ENCODE measurements at places on chromosomes 1 and 21.

- no peak for DNase-seq
Measured at GRCh38 chr1:211548321-211549091, 30.5 kb downstream of the SLC30A1 start.

DNA sequence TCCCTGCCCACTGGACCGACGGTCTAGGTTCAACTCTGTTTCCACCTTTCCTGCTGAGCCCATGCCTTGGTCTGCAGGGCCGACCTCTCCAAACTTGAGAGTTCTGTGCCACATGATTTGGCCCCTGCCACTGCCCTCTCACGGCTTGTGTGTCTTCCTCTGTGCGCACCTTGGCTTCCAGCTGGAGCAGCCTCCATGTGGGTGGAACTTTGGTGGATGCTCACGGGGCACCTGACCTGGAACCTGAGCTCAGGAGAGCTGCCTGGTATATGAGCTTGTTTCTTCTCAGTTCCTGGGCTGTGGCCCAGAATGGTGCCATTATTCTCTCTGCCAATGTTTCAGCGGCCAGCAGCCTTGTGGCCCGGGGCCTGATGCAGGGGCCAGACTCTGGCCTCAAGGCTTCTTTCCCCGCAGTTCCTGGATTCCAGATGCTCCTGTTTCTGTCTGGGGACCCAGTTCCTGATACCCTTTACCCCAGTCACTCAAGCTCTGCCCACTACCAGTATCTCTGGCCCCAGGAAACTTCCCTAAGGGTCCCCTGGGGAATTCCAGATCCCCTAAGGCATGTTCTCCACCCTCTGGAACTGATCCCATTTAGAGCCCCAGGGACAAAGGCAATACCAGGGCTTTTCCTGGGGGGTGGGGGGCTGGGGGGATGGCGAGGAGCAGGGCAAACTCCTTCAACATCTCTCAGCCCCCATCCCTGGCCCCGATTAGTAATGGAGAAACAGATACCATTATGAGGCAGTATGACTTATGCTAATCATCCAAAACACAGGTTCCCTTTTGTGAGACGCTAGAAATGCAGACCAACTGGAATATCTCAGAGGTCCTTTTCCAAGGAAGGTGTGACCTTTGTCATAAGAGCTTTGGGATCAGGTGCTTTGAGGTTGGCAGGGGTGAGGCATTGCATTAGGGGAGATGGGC, 11.1 kb downstream of the QSOX1 start:
- DNase-seq = no peak

DNA sequence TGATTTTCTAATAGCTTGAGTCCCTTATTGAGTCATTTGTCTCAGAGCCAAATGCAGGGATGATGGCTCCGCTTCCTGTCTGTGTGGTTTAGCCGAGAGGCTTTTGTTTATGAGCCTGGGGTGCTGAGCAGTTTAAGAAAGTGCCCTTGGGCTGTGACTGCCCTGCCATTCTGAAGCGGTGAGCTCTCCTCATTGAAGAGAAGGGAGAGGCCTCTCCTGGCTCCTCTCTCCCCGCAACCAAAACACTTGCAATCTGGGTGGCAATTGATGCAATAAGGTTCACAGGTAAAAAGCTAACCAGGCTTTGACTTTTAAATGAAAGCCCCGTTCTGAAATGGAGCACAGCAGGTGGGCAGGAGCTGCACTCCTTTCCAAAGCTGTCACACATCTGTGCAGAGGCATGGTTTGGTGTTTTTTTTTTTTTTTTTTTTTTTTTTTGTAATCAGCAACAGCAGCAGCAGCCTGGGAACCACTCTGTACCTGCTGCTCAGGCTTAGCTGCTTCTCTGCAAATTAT, 403.7 kb downstream of the SIPA1L2 start:
- DNase-seq = peak; percentile 29

DNA sequence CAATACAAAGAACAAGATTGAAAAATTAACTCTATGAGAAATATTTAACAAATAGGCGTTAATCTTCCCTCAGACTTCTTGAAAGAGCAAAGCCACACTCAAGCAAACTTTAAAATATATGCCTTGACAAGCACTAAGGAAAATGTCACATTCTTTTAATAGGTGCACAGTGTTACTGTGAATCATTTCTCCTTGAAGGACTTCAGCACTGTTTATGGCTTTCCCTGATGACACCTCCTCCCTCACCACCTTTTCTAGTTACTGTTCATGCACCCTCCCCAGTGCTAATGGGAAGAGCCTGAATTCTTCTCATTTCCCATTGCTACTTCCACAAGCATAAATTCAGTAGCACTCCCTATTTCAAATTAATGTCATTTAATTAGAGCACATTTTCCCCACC, 299.5 kb upstream of the RRP15 start:
- DNase-seq = no peak

DNA sequence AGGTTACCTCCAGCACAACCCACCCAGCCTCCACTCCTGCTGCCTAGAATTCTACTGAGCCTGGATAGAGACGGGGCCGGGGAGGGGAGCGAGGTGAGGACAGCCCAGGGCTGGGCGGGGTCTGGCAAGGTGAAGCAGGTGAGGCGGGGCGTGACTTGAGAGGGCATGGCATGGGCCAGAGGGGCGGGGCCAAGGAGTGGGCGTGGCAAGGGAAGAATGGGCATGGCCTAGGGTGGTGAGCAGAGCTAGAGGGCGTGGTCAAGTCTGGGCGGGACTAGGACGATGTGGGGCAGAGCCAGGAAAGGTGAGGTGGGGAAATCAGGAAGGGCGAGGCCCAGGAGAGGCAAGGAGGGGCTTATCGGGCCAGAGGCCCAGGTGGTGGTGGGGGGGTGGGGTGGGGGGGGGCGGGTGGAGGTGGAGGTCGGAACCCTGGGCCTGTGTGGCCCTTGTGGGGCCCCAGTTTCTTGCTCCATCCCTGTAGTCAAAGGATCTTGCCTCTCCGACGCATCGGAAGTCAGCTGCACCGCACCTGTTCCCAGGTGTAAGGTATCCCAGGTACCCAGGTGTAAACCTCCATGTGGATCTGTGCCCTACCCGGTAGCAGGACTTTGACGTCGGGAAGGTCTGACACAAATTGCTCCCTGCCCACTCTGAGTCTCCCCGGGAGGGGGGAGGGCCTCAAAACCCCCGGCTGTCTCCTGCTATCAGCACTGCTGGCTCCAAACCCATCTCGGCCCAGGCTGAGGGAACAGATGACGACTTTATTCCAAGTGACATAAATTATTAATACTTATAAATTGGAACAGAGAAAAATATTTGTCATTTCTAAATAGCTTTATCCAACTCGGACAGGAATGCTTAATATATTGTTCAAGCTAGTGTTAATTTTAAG, 32.9 kb upstream of the UTS2 start:
- peak; percentile 4 for DNase-seq

- DNase-seq = no peak
Measured at GRCh38 chr1:119285482-119285881, 83.1 kb upstream of the HAO2 start.

DNA sequence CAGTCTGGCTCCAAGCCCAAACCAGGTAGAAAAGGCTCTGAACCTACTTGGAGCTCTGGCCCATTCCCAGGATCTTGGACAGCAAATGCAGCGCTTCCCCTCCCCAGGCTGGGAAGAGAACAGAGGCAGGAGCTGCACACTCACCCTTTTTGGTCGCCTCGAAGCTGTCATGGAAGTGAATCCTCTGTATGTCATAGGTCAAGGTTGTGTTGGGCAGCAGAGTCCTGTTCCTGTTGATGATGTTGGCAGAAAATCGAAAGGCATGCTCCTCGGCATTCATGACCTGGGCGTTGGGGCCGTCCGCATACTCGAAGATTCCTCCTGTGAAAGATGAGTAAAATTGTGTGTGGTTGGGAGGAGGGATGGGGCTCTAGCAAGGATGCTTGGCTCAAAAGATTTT, 143.5 kb downstream of the GRIK3 start:
- DNase-seq = no peak

DNA sequence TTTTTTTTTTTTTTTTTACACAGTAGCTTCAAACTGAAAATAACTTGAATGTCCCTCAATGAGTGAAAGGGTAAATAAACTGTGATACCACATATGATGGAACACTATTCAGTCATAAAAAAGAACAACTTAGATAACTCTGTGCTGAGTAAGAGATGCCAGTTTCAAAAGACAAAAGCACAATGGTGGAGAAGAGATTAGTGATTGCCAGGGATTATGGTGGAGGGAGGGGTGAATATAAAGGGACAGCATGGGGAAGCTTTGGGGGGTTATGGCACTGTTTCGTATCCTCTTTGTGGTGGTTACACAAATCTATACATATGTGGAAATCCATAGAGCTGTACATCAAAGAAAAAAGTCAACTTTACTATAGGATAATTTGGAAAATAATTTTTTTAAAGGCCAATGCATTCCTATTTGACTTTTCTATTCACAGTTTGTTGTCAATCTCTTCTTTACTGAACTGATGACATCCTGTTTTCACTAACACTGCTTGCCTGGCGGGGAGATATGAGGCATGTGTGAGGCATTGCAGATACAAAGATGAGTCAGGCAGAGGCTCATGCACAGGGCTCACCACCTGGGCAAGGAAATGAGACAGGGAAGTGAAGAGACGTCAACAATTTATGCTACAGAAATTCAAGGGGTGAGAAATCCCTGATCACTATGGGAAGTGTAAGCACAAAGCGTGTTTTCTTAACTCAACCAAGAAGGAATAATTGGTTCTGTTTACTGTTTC, 302.7 kb downstream of the DUSP10 start:
- DNase-seq = peak; percentile 21

DNA sequence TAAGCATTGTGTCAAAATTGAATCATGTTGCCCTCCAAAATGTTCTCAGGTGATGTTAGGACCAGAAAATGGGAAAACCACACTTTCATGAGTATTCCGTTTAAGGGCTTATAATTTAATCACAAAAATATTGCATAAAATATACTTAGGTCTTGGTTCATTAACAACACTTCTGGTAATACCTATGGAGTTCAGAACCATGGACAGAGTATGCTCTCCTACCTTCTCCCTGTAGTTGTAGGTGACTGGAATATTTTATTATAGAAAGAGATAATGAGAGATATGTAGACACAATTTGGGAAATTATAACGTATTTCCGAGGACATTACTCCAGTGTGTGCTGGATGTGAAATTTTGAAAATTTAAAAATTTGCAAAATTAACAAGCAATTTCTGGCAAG, 232.5 kb downstream of the NCAM2 start:
- no peak for DNase-seq

DNA sequence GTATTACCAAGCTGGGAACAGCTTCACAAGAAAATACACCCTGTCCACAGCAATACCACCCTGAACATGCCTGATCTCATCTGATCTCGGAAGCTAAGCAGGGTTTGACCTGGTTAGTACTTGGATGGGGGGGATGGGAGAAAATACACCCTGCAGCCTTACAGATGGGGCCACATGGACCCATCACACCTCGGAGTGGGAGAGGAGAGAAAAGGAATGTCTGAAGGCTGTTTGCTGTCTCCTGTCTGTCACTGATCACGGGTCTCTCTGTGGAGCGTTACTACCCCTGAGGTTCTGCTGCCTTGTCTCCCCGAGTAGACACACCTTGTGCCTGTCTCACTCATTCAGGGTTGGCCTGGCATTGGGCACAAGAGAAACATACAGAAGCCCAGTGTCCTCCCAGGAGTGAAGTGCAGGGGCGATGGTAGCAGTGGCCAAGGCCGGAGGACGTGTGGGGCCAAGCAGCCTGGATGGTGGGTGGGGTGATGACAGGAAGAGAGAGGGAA, 48.0 kb downstream of the TEX35 start:
- no peak for DNase-seq

- no peak for DNase-seq
Measured at GRCh38 chr1:32068957-32069588, 3.7 kb upstream of the TMEM39B start.

- DNase-seq = no peak
Measured at GRCh38 chr1:25615172-25615541, 1.4 kb upstream of the MAN1C1 start.

- no peak for DNase-seq
Measured at GRCh38 chr1:209427811-209428210, 155.7 kb upstream of the CAMK1G start.

DNA sequence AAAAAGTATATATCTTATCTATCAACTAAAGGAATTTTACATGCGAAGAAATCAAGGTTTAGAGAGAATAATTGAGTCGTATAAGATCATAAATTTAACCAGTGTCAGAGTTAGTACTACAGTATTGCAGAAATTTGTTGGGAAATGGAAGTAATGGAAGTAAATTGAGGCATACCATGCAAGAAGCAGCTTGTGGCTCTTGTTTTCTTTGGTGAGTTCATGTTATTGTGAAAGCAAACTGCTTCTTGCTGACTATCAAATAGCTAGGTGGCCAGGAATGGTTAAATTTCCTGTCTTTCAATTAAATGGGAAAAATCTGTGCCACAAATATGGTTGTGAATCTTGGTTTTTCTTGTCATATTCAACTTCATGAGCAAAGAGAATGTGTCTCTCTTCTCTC, 652.7 kb downstream of the LMO4 start:
- no peak for DNase-seq

DNA sequence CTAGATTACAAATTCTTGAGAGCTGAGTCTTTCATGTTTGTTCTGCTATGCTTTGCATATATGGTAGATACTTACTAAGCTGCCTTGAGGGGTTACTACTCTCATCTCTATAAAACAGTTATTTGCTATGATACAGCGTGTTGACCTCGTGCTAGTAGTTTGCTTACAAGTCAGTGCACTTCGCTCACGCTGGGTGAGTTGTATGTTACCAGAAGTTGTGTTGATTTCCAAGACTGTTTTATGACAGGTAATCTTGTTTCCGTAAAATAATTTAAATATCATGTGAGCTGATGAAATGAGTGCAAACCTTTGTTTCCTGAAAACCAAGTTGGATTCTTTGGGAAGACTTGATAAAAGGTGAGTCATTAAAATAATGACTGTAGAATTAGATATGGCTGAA, 7.3 kb downstream of the MRPS6 start:
- no peak for DNase-seq

DNA sequence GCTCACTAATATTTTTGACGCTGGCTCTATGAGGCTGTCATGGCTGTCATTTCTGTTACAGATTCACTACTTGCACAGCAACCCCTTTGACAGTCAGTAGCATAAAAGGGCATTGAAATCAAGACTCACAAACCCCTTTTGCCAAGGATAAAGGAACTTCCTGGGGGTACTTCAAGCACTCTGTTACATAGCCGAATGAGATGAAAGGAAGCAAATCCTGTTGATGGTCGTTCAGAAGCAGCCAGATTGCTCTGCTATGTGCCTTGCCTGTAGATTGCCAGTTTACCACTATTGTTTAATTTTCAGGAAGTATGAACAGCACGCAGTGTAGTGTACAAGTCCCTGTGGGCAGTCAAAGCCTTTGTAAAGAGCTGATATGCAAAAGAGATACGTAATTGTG, 296.2 kb downstream of the LRRIQ3 start:
- DNase-seq = no peak

GRCh38 chr1:67399199-67399993, 30.8 kb downstream of the SERBP1 start:
- DNase-seq = no peak

- no peak for DNase-seq
Measured at GRCh38 chr21:37000381-37000780, 6.1 kb upstream of the RIPPLY3 start.

DNA sequence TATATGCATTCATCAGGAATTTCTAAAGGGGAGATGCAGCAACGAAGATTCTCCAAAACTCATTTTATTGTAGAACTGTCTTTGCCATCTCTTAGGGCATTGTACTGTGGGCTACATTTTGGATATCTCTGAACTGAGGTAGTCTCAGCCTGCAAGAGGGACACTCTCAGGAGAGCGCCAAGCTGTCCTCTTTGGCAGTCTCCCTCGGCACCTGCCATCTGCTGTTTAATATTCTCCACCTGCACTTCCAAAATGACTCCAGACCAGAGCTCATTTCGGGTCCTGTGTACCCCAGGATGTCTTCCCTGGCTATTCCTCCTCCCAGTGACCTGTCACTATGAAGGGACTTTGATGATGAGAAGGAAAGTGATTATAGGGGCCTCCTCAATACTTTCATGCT, 356.3 kb upstream of the C1orf174 start:
- DNase-seq = no peak

Measured in CD4-positive, alpha-beta T cell treated with Interferon alpha-2 for 1 hour (primary cell).